IPS-NIHi11 (cell line): ENCODE measurements at places on chromosomes 6 and 20.

DNA sequence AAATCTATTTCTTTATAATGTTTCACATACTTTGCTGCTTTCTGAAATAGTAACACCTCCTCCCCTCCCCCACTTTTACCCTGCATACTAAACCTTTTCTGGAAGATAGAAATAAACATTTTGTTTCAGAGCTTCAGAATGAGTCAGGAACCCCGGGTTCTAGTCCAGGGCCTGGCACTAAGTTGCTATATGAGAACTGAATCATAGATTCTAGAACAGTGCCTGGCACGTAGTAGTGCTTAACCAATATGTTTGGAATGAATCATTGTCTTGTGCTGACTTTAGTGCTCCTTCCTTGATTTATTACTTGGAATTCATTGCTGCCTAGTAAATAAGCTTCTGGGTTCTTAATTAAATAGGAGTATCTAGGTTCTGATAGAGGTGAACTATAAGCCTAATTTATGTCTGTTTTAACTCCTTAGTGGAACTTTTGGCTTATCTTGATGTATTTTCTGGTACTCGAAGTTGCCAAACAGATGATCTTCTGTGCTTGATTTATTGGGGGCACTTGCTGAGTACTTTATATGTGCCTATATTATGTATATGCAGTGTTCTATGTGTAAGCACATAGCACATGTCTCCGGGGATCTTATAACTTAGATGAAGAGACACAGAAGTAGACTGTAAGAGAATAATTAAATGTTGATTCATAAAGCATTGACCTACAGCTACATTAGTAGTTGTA lies 18.6 kb downstream of the TAB2 start:
- DNase-seq = no peak

DNA sequence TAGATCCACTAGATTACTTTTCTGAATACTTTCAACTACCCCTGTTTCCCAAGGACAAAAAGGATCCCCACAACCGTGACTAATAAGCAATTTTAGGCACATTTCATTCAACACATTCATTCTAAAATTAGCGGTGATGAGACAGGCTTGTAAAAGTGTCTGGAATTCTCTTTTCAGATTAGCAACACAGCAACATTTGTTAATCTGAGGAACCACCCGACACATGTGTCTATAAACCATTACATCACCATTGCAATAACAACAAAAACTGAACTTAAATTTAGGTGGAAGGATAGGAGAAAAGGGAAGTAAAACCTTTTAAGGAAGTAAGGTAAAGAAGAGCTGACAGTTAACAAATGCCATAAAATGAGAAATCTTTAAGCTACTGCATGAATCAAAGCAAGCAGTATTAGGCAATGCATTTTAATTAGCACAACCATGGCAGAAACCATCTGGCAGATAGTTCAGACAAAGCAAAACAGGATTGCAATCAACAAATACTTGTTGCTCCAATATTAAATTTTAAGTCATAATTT lies 49.1 kb downstream of the MAP3K7 start:
- DNase-seq = no peak

DNA sequence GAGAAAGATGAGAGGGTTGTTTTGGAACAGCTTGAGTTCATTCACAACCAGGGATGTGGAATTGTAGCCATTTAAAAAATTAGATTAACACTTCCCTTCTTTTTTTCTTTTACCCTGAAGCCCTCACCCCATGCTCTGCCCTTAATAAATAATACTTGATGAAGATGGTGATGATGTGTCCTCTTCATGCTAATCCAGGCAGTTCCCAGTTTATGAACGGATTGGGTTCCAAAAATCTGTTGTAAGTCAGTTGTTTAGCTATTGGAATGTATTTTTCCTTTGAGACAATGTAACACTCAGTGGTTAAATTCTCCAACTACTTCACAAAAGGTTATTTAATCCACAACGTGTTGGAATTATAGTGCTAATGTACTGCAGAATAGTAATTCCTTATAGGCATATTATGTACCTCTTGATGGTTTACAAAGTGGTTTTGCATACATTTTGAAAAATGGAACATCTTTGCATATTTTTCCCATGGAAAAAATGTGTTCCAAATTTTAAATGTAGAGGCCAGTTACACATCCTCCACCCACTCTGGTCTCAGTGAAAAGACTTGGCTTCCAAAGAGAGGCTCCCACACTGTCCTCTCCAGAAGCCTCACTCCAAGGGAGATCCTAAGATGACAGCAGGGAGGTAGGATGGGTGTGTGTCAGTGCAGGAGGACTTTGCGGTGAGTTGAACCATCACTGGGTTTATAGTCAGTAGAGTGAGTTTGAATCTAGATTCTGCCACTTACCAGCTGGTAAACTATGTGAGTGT lies 45.8 kb upstream of the CEP162 start:
- no peak for DNase-seq

- DNase-seq = no peak
These were observed 356.0 kb upstream of the JARID2 start for GRCh38 chr6:14889611-14890593.

DNA sequence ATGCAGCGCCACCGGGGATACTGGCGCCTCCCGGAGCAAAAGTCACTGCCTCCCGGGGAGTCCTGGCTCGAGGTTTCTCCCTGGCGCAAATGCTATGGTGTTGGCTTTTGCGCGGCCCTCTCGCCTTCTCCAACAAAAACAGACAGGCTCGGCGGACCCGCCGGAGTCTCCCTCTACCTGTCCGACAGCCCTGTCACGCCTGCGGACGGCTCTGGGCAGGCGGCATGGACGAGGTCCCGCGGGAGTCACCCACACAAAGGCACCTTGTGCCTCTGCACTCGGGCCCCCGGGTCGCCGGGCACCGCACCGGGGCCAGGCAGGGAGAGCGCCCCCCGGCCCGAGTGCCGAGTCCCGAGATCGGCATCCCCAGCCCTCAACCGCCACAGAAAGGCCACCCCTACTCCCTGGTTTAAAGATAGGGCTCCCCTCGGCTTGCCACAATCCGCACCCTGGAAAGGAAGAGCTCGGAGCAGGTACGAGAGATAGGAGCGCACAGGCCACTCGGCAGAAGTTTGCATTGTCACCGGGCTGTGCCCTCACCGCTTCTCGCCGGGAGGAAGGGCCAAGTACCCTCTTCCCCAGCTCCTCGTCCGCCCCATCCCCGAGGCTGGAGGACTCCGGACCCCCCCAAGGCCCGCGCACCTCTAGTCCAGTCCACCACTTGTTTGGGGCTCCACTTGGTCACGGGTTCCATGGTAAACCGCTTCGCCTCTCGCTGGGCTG lies 903 bp downstream of the CNKSR3 start:
- DNase-seq = peak; percentile 43

DNA sequence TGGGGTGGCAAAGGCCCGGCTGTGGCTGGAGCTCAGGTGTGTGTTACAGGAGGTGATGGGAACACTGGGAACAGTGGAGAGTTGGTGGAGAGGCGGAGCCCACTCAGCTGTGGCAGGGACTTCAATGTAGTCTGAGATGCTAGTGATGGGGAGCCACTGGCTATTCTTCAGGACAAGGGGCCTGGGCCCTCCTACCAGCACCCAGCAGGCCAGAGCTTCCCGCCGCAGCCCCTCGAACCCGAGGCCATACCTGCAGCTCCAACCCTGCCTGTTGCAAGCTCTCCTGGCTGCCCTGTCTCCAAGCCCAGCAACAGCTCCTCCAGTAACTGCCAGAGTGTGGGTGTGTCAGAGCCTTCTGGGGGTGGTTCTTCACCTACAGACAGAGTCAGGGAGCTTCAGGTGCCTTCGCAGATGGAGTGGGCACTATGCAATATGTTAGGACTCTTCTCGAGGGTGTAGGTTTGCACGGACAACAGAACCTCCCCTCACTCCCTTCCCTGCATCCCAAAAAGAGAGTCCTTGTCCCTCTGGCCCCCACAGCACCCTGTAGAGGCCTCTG lies 146.2 kb upstream of the MLN start:
- DNase-seq = no peak

GRCh38 chr6:42131531-42131930 lies 10.9 kb downstream of the C6orf132 start:
- no peak for DNase-seq
